T-helper 2 cell treated with Interferon-gamma antibody and Interleukin-4, amounts not matched to agents 100 ng/mL and 5 ng/mL, for 36 hours (primary cell): ENCODE measurements at places on chromosomes 6 and 20. TPM values are rescaled to one million over a fixed set of nuclear protein-coding genes. Genes with fewer than 3 reads are reported as not detected.

Gene ULBP1
- total RNA-seq, result 0.27 and 0.39 TPM in 2 replicates

Gene KHDC1
- 6.5 and 7.2 TPM in 2 replicates for total RNA-seq

Gene HS3ST5
- total RNA-seq, result not detected in 2 replicates

Gene THBS2
- not detected in 2 replicates for total RNA-seq

Gene MICAL1
- 84.6 and 84.9 TPM in 2 replicates for total RNA-seq

Gene C6orf58
- total RNA-seq, result not detected in 2 replicates

Gene TRIM40
- not detected in 2 replicates for total RNA-seq

Gene TREM1
- total RNA-seq, result not detected in 2 replicates

Gene RIPPLY2
- total RNA-seq, result not detected in 2 replicates

Gene TTK
- total RNA-seq, result 31.2 and 31.6 TPM in 2 replicates

Gene SCRT2
- total RNA-seq, result not detected in 2 replicates

Gene CAP2
- not detected in 2 replicates for total RNA-seq

Gene TMEM200A
- total RNA-seq, result 2.6 and 3.3 TPM in 2 replicates

Gene KIF6
- total RNA-seq, result 0.09 and 0.32 TPM in 2 replicates

Gene SAMD10
- 21.8 TPM in 2 replicates for total RNA-seq

Gene FAM162B
- total RNA-seq, result not detected in 2 replicates

Gene CCM2L
- total RNA-seq, result not detected in 2 replicates

Gene ULBP3
- 0.98 and 1.0 TPM in 2 replicates for total RNA-seq

Gene SF3B5
- 168 and 170 TPM in 2 replicates for total RNA-seq

Gene LIN28B
- total RNA-seq, result not detected in 2 replicates

Gene KCNQ5
- 13.7 and 15.7 TPM in 2 replicates for total RNA-seq

Gene UBD
- total RNA-seq, result 0.61 and 1.0 TPM in 2 replicates

Gene CRIP3
- 0.23 and 0.34 TPM in 2 replicates for total RNA-seq

Gene ATP6V1G2
- total RNA-seq, result 1.3 and 1.7 TPM in 2 replicates

Gene CST9
- not detected in 2 replicates for total RNA-seq

Gene CLVS2
- not detected in 2 replicates for total RNA-seq

Gene NPEPL1
- 26.0 and 26.7 TPM in 2 replicates for total RNA-seq

Gene SLC22A2
- not detected in 2 replicates for total RNA-seq

Gene ANGPT4
- not detected in 2 replicates for total RNA-seq

Gene CLPSL2
- total RNA-seq, result not detected in 2 replicates

Gene MEI4
- not detected in 2 replicates for total RNA-seq

Gene NR2E1
- not detected in 2 replicates for total RNA-seq

Gene HLA-E
- total RNA-seq, result 483 and 485 TPM in 2 replicates

Gene CCN6
- total RNA-seq, result not detected in 2 replicates

Gene CASS4
- total RNA-seq, result 5.3 and 5.5 TPM in 2 replicates

Gene RCAN2
- total RNA-seq, result 0.14 TPM in 1 of 2 replicates, not detected in the other

Gene HLA-A
- total RNA-seq, result 1,695 and 1,705 TPM in 2 replicates

Gene SLC17A2
- total RNA-seq, result not detected in 2 replicates

Gene ESR1
- total RNA-seq, result 0.23 and 0.59 TPM in 2 replicates

Gene SLC22A7
- not detected in 2 replicates for total RNA-seq

Gene CNR1
- total RNA-seq, result not detected in 2 replicates

Gene RIPK1
- total RNA-seq, result 29.9 and 30.5 TPM in 2 replicates

Gene MAS1
- not detected in 2 replicates for total RNA-seq

Gene ZNF512B
- total RNA-seq, result 25.8 and 26.9 TPM in 2 replicates

Gene CNKSR3
- not detected in 2 replicates for total RNA-seq

Gene SLC22A16
- total RNA-seq, result 0.18 TPM in 1 of 2 replicates, not detected in the other

Gene SPAG4
- total RNA-seq, result 3.7 and 5.4 TPM in 2 replicates

Gene BANF2
- total RNA-seq, result not detected in 2 replicates

Gene ISM1
- total RNA-seq, result 3.0 and 3.8 TPM in 2 replicates

Gene GTSF1L
- 0.23 TPM in 1 of 2 replicates, not detected in the other for total RNA-seq

Gene CHD6
- 34.2 and 34.9 TPM in 2 replicates for total RNA-seq

Gene SMIM13
- 9.4 and 11.9 TPM in 2 replicates for total RNA-seq
